Activated naive CD4-positive, alpha-beta T cell treated with Interleukin-2 at 50 U/mL for 16 hours (primary cell): ENCODE measurements at places on chromosomes 7 and 10.

DNA sequence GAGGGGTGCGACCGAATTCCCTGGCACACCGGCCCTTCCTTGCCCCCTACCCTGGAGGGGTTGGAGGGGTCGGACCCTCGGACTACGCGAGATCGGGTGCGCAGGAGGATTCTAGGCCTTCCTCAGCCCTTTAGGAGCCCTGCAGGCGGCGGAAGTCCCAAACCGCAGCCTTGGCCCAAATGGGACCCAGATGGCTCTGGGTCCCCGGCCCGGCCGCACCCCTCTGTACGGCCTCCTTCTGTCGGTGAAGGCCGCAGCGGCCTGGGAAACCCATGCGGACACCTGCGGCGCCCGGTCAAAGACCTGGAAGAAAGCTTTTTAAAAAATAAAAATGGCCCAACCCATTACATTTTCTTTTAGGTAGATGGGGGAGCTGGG is 2.4 kb upstream of the VAX1 start:
- no peak for DNase-seq

- DNase-seq: no peak
Measured at GRCh38 chr7:2573761-2574160, 15.0 kb downstream of the IQCE start.

DNA sequence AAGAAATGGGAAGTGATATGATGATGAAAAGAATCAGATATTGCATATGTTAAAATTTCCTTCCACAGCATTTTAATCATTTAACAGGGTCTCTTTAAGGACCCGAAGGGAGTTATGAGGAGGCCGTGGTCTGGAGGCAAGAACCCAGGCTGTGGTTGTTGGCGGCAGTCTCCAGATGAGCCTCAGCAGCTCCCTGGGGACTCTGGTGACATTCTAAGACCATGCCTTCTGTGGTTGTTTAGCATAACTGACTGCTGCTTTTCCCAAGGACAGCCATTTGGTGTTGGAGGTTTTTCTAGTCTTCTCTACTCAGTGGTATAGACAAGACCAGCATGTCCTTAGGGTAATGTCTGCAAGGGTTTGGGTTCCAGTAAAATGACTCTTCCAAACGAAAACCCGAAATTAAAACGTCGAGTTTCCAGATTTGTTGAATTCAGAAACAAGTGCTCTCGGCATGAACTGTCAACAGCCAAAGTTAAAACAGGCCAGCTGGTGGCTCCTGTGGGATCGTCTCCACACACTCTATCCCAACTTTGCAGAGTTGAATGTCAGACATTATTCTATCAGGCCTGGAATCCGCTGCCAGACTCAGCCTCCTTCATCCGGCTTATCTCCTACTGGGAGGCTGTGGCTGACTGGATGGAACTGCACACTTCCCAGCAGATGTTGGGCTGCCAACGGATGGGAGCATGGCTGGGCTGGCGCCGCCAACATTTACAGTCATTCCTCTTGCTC is 183.1 kb downstream of the TAX1BP1 start:
- no peak for DNase-seq

DNA sequence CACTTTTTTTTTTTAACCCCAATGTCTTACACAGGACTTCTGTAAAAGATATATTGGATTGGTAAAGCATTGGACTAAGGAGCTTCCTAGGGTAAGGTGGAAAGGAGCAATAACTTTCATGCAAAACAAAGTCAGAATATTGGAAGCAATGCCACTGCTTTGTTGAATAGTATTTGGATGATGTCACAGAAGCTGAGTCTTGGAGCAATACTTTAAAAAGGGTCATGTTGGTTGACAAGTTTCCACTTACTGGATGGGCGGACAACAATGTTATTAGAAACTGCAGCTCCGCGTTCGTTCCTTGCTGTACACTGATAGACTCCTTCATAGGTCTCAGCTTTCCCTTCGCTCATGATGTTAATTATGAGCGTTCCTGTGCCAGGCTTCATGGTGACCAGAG is 101.9 kb upstream of the LAMB4 start:
- no peak for DNase-seq

- no peak for DNase-seq
Measured at GRCh38 chr7:121151774-121152221, 163.3 kb downstream of the CPED1 start.

DNA sequence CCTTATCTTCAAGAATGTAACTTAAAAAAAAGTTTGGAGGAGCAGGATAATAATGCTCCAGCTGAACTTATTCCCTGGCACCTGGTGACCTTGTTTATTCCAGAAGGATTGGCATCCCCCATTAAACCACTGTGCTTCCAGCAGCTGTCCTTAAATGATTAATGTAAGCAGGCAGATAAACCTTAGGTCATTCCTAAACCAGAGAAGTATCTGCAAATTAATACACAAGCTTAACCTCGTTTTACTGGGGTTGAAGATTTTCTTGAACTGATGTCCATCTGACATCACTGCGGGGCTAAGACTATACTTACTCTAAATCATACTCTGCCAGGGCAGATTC is 116.1 kb upstream of the PALS2 start:
- no peak for DNase-seq

GRCh38 chr7:7919449-7919945 is 49.1 kb upstream of the GLCCI1 start:
- no peak for DNase-seq

DNA sequence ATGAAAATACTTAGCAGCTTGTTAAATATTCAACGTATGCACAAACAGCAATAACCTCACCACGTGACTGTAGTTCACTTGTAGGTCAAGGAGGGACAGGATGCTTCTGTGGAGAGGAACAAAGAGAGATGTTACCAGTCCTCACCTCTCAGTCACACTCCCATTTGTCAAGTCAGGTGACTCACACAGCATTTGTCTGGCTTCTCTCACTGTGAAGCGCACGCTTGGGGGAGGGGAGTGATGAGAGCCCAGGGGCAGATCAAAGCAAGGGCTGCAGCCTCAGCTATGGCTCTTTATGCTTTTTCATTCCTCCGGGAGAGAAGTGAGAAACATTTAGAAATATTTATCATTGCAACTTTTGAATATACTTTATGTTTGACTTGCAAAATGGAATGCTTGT is 2.9 kb upstream of the RBM20 start:
- peak; percentile 47 for DNase-seq

DNA sequence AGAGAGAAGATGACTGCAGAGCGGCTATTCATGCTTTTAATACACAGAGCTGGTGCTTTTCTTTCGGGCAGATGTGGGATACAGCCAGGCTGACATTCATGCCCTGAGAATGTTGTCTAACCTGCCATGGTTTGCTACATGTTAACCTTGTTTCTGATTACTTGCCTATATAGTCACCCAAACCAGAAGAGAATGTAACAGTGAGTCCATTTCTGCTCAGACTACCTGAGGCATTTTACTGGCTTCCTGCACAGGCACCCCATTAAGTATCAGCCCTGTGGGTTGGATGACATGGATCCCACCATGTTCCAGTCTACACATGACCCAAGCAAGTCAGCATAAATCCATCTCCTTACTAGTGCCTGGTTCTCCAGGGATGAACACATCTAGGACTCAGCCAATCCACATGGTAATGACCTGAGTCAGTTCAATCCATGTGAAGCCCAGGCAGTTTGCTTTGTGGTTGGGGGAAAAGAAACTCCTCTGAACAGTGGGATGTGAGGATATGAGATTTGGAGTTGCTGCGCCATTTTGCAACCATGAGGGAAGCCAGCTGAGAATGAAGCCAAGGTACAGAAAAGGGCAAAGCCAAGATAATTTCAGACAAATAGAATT is 55.7 kb upstream of the MKX start:
- DNase-seq: no peak

GRCh38 chr10:9015447-9015846 is 961.0 kb downstream of the GATA3 start:
- DNase-seq: no peak

DNA sequence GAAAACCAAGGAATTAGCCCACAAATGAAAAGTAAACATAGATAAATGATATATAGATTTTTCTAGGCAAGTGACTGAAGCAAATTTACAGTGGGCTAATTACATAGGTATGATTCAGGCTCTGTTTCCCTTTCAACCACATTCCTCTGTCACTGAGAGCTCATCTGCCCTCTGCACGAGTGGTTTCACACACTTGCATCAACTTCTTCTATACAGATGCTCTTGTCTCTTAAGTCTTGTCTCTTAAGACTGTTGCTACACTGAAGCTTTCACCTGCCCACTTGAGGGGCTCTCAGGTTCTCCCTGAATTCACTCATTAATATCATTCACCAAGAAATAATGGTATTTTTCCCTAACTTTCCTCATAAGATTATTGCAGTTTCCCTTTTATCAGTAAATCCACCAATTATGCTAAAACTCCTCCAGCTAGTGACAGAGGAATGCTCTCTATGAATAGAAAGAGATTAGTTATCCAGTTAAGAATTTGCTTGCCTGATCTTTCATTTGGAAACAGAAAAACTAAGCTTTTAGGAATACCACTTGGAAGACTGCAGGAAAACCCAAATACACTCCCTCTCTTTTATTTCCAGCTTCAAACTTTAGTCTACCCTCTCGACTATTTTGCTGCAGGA is 95.7 kb downstream of the ELAPOR2 start:
- no peak for DNase-seq

- no peak for DNase-seq
Measured at GRCh38 chr7:80900583-80901576, 18.0 kb downstream of the SEMA3C start.

DNA sequence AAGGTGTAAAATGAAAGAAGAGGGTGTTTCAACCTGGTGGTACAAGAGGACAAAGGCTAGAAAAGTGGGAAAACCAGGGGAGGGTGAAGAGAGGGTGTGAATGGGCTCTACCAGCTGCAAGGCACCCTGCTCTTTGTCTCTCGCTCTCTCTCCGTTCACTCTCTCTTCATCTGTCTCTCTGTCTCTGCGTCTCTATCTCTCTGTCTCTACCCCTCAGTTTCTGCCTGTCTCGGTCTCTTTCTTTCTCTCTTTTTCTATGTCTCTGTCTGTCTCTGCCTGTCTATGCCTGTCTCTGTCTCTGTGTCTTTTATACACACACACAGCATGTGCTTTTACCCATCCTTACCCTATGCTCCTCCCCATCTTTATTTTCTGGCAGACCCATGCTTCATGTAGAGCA is 673 bp upstream of the LLCFC1 start:
- no peak for DNase-seq

DNA sequence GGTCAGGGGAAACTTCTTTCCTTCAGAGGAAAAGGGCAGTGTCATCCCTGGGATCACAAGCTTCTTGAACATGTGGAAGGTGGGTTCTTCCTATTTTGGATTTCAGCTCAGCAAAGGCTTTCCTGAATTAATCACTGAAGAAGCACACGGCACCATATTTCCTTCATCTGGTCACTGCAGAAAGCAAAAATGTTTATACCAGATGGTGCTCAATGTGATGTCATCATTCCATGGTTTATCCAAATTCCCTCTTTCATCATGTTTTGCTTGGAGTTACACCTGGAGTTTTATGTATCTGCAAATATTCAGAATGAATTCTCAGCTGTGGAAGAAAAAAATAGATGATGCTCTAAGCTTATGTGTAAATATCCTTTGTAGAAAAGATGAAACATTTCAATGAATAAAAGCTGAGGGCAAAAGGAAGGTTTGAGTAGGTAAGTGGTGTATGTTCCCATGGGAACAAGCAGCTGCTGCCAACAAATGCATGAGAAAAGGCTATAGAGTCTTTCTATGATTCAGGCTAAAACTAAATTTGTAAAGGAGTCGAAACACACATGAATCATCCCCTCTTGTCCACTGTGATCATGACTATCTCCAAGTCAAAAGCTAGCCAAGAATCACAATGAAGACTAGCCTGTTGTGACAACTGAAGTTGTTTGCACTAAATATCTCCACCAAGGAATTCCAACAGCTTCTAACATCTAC is 26.9 kb upstream of the BPGM start:
- no peak for DNase-seq

- no peak for DNase-seq
Measured at GRCh38 chr10:30241422-30242110, 107.5 kb downstream of the MTPAP start.

- DNase-seq: no peak
Measured at GRCh38 chr10:69955897-69956740, 96.5 kb upstream of the MACROH2A2 start.

- DNase-seq: no peak
Measured at GRCh38 chr7:18786796-18787195, 291.2 kb downstream of the HDAC9 start.

DNA sequence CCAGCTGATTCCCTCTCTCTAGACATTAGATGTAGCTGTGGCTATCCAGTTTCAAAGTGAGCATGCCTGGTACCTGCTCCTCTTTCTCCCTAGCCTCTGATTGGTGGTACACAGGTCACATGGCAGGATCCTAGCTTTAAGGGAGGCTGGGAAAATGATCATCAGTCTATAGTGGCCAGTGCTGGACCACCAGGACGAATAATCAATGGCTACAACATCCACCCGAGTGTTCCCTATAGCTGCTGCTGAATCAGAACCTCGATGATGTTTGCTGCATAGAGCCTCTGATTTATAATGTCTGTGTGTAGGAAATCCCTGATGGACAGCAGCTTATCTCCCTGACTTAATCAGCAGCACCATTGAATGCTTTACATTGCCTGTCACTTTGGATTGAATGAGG is 28.9 kb upstream of the LMTK2 start:
- no peak for DNase-seq

GRCh38 chr7:88243345-88243909 is 23.6 kb upstream of the SRI start:
- no peak for DNase-seq

- DNase-seq: no peak
Measured at GRCh38 chr7:7681191-7681935, 37.0 kb downstream of the RPA3 start.

- no peak for DNase-seq
Measured at GRCh38 chr7:23356168-23356567, 57.0 kb downstream of the MALSU1 start.

DNA sequence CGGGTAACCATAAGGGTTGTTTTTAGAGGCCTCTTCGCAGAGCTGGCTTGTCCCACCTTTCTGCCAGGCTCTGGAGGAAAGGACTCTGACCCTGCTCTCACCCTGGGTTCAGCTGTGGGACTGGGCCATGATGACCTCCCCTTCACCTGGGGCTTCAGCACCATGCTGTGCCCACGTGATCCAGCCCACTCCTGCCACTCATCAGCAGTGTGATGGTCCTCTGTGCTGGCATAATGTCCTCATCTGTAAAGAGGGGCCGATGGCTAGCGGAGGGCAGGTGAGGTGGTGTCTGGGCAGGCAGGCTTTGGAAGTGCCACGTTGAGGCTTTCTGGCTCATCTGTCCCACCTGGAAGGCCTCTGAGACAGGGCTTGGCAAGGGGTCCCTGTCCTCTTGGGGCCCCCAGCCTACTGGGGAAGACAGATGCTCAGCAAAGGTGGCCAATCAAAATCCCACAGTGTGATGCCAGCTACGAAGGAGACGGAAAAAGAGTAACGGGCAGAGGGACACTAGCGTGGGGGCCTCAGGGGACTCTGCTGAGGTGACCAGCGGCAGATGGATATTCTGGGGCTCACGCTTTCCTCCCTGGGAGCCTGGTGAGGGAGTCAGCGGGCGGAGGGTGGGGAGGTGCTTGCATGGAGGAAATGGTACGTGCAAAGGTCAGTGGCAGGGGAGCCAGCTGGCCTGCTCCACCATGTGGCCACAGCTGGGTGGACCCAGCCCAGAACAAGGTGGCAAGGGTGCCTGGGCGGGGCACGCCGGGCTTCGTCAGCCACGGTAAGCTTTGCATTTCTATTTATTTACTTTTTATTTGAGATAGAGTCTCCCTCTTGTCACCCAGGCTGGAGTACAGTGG is 5.4 kb downstream of the LRWD1 start:
- DNase-seq: no peak

- no peak for DNase-seq
Measured at GRCh38 chr10:96767611-96768010, 47.3 kb upstream of the PIK3AP1 start.
